Right forelimb (tissue), 1 donor: ENCODE measurements at places on chromosomes 2 and 18.
A peak's percentile ranks its signal among the peaks of the same experiment; 100 is the strongest.

DNA sequence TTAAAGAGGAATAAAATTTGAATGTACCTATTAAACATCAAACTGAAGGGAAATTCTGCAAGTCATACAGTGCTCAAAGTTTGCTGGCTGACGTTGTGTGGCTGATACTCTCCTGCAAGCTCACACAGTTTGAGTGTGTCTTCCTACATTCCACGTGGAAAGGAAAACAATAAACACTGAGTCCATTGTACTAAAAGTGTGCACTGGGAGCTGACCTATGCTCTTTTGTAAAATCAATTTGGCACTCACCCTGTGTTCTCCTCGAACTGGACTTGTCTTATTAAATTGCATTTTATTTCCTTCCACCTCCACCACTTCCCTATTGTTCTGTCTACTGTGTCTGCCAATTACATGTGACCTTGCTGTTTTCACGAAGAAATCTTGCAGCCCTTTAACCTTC lies 458.0 kb downstream of the CPS1 start:
- no peak for DNase-seq

- no peak for DNase-seq
These were observed 268.5 kb downstream of the ICOS start for GRCh38 chr2:204205082-204205481.

GRCh38 chr2:197183355-197183754 lies 127.2 kb downstream of the ANKRD44 start:
- no peak for DNase-seq

DNA sequence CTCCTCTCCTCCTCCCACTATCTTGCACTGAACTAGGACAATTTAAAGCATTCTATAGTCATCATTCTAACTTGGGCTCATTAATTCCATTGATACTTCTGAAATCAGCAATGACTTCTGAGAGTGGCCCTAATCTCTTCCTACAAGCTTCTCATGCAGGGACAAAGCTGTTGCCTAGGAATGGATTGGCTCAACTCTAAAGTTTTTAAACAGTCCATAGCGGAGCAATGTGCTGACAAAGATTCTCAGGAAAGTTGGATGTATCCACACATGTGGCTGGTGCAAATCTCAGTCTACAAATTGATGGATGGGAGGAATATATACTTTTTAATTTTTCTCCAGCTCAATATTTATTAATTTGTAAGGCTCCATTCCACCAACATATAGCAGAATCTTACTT lies 388.9 kb downstream of the SETBP1 start:
- DNase-seq, result no peak

- DNase-seq, result no peak
These were observed 983.0 kb upstream of the SLC39A10 start for GRCh38 chr2:194674043-194674442.

DNA sequence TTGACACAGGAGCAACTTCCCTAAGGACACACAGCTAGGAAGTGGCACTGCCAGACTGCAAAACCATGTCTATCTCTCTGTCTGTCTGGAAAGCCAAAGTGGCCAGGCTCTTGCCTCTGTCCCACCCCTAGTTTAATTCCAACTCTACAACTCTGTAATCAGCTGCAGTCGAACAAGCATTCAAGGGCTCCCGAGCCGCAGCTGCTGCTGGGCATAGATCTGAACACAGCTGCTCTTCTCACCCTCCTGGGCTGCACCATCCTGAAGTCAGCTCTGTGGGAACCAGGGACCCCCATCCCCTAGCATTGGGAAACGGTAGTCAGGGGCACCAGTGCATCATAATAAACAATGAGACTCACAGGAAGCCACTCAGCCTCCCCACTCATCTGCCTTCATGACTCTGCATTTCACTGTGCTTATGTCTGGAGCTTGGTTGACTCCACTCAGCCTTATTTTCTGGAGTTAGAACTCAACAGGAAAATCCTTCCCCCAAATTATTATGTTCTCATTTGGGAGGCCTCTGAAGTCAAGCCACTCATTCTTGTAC lies 44.4 kb upstream of the TMEM163 start:
- no peak for DNase-seq

- DNase-seq, result peak; percentile 60
These were observed 27.1 kb downstream of the NCK2 start for GRCh38 chr2:105771836-105772235.

GRCh38 chr18:55109818-55110414 lies 150.7 kb upstream of the CCDC68 start:
- no peak for DNase-seq

DNA sequence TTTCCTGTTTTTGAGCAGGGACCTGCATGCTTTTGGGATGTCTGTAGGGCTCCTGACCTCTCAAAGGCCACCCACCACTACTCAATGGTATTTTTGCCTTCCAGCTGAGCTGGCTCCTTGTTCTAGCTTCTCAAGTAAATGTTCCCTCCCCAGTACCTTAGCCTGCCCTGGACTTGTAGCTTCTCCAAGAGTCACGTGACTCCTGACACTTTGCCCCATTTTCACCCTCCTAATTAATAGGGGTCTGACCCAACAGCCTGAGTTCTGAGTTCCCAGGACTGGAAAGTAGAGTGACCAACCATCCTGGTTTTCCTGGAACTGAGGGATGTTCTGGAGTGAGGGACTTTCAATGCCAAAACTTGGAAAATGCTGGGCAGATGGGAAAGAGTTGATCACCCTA lies 4.0 kb downstream of the LBX2 start:
- no peak for DNase-seq

DNA sequence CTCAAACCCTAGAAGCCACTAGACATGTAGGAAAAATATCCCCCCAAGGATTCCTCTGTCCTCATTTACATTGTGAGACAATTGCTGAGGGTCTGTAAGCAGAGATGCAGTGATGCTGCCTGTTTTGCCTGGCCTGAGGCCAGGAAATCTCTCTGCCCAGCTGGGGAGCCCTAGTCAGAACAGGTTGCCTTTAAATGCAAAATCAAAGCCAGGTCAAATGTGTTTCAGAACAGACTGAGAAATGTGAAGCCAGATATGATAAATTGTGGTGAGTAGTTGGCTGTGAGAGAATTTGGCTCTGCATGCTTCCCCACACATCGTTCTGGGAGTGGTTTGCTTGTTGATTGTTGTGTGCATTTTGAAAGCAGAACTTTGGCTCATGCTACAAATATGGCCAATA lies 38.4 kb upstream of the NXPH2 start:
- no peak for DNase-seq

GRCh38 chr2:190636361-190636760 lies 12.5 kb upstream of the NAB1 start:
- no peak for DNase-seq

DNA sequence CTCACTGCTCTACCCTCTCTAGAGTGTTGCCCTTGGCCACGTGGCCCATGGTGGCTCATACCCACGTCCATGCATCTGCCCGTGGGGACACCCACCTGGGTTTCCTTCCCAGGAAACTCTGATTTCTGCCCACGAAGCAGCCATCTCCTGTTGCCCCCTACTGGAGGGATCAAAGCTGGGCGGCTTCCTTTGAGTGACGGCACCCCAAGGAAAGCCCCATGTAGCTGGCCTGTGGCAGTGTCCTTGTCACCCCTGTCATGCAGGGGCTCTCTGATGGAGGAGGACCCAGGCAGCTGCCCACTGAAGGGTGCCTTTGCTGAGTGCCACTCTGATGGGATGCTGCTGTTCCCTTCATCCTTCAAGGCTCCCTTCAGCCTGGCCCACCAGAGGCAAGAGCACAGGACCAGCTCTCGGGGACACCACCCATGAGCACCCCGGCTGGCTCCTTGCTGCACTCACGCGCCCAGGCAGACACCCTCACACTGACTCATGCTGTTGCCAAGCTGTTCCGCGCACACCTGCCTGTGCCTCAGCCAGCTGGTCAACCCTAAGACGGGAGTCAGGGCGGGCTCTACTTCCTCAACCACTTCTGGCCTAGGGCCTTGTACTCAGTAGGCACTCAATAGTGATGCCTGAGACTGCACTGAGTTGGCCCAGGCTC lies 101.1 kb downstream of the CTIF start:
- no peak for DNase-seq

GRCh38 chr18:59551902-59552635 lies 145.2 kb downstream of the CCBE1 start:
- DNase-seq, result no peak
